ENCODE measurements at places on chromosomes 1 and 21.
A peak's percentile ranks its signal among the peaks of the same experiment; 100 is the strongest.

DNA sequence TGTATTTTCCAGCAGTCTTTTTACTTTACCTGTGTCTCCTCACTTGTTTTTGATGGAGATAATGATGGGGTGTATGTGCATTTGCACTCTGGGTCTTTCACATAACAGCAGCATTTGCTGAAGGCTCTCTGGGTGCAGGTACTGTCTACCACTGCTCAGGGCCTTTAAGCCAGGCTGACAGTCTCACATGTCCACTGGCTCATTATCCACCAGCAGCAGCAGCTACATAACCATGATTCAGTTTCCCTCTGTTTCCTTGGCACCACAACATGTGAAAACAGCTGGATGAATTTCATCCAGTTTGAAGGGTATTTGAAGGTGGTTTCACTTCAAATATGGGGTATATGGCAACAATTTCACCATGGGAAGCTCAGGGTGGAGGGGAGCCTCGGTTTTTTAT, 41.2 kb upstream of the ROR1 start:
- DNase-seq = no peak

- no peak for DNase-seq
Measured at GRCh38 chr1:107294686-107295085, 153.8 kb downstream of the NTNG1 start.

DNA sequence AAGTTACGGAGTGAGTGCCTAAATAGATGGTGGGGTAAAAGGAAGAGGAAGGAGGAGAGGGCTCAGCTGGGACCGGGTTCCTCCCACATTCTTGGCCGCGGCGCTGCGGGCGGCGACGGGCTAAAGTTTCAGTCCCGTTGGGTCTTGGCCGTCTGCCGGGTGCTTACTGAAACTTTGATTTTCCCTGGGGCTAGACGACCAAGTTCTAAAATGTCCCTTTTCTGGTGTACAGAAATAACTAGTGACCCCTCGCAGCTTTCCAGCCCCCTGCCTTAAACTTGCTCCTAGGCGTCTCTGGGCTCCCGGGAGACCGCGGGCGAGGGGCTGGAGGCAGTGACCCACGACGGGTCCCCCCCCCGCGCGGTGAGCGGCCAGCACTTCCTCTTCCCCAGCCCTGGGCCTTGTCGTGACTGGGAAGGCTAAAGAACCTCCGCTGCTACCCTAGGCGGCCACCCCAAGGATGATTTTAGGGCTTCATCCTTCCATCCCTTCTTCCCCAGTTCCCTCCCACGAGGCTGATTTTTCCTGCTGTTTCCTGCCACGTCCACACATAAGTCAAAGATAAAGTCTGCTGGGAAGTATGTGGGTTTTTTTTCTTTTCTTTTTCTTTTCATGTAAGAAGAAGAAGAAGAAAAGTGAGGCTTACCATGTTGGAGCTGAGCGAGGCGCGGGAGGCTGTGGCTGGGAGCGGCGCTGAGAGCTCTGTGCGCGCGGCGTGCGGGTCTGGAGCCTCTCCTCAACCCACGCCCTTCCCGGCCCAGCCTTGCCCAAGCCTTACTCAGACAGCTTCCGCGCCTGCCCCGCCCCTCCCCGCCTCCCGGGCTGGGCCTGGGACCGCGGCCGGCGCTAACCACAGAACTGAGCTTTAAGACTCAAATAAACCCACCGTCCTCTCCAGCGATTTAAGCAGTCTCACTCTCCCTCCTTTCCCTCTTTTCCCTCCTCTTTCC, at the start of gene S100A11:
TSS of gene S100A11 (minus strand) at position 738 of the 950 bp plus-strand sequence. CDS start at position 649, 89 bp downstream.
- DNase-seq = peak; percentile 34

GRCh38 chr1:193791746-193792145, 605.3 kb upstream of the B3GALT2 start:
- no peak for DNase-seq

GRCh38 chr1:17795081-17795809, 40.1 kb downstream of the ACTL8 start:
- no peak for DNase-seq

- DNase-seq = no peak
Measured at GRCh38 chr1:212470059-212470458, 37.3 kb downstream of the NENF start.

GRCh38 chr21:27265492-27265891, 298.6 kb upstream of the ADAMTS5 start:
- DNase-seq = no peak

GRCh38 chr1:213987422-213987926, 299 bp upstream of the PROX1 start:
- DNase-seq = no peak

GRCh38 chr1:173422456-173422976, 54.6 kb upstream of the PRDX6 start:
- DNase-seq = no peak

DNA sequence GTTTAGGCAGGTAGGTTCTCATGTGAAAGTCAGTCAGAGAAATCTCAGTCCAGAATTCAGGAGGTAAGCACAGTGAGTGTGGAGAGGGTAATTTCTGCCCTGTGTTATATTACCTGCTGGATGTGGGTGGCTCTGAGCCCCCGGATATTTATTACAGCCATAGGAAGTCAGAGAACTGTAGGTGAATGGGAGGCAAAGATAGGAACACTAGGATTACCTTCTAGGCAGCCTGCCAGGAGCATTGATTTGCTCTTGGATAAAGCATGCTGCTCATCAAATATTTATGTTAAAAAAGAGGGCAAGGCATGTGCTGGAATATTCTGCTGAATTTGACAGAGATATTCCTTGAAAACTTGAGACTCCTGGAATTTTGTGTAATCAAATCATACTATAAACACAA, 8.5 kb downstream of the GNG12 start:
- no peak for DNase-seq

DNA sequence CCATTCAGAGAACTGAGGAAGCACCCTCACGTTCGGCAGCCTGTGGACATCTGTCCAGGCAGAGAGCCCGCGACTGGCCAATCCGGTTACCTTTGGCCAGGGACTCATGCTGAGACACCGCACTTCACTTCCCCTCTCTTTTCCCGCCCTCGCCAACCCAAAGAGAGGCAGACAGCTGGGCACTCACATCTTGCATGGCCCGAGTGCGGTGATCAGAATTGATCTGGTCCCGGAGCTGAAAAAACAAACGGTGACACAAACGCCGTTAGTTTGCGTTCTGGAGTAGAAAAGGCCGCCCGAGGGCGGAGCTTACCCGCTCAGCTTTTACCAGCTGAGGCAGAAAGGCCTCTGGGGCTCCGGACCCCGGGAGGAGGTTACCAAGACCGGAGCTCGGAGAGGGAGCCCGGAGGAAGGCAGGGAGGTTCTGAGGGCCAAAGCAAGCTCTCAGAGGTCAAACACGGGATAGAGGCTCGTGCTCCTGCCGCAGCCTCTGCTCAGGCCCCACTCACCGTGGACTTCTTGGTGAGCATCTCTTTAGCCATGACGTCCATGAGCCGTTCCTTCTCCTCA, 376 bp downstream of the SF3A3 start:
- no peak for DNase-seq

- DNase-seq = no peak
Measured at GRCh38 chr1:226308166-226308722, 720 bp downstream of the LIN9 start.

- DNase-seq = no peak
Measured at GRCh38 chr1:230794431-230794830, 47.2 kb downstream of the CAPN9 start.

- no peak for DNase-seq
Measured at GRCh38 chr21:29295066-29295650, 3.6 kb upstream of the BACH1 start.

GRCh38 chr21:44764319-44765230, 37.0 kb downstream of the UBE2G2 start:
- no peak for DNase-seq

DNA sequence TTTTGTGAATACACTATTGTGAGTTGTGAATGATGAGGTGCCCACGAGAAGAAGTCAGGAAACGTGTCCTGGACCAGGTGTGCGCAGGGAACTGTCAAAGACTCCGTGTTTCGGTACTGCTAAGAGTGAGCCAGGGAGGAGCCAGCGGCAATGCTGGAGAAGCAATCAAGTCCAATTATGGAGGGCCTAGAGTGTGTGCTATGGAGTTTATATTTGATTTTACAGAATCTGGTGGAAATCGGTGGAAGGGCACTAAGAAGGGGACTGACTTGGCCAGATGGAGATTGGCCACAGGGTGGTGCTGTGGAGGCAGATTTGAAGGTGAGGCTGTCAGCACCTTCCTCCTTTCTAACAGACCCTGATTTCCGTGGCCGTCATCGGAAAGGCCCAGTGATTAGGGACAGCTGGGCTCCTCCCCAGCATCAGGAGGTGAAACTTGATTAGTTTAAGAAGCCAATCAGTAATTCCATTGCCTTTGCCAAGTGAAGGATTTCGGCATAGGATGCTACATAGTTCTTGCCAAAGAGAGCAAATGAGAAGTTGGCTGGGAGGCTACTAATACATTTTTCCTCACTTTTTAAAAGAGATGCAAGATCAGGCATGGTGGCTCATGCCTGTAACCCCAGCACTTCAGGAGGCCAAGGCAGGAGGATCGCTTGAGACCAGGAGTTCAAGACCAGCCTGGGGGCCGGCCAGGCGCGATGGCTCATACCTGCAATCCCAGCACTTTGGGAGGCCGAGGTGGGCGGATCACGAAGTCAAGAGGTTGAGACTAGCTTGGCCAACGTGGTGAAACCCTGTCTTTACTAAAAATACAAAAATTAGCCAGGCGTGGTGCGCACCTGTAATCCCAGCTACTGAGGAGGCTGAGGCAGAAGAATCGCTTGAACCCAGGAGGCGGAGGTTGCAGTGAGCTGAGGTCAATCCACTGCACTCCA, 7.0 kb downstream of the PTCH2 start:
- peak; percentile 85 for DNase-seq

Measured in stimulated activated CD8-positive, alpha-beta memory T cell treated with anti-CD3 and anti-CD28 coated beads, Interleukin-7, amount 100 ng/mL, for 1 hour (primary cell).